ENCODE measurements at places on chromosomes 12 and 14.
A peak's percentile ranks its signal among the peaks of the same experiment; 100 is the strongest.

DNA sequence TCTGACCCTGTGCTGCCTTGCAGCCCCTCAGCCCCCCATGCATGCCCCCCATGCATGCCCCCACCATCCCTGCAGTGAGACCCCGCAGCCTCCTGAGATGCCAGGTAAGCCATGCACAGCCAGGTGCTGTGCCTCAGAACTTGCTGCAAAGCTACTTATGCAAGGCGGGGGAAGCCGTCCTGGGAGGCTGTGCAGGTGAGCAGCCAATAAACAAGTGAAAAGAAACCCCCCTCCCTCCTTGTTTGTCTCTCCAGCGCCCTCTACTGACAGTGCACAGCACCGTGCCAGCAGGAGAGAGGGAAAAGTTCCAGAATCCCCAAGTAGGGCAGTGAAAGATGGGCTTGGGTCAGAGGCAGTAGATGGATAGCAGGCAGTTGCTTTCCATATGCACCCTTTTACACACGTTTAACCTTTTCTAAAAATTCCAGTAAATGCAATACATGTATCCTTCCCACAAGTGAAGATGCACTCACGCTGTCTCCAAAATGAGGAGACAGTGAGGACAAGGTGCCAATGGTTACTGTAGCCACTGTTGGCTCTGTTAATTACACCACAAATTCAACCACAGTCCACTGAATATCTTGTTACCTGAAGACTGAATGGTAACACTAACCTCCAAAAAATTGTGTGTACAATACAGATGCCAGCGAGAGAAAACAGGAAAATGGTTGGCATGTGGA, 18.0 kb downstream of the TNFAIP2 start:
- DNase-seq = no peak

GRCh38 chr12:121812320-121812871, 8.6 kb downstream of the SETD1B start:
- peak; percentile 58 for DNase-seq

GRCh38 chr14:105286759-105287144, 14.0 kb downstream of the BRF1 start:
- no peak for DNase-seq

DNA sequence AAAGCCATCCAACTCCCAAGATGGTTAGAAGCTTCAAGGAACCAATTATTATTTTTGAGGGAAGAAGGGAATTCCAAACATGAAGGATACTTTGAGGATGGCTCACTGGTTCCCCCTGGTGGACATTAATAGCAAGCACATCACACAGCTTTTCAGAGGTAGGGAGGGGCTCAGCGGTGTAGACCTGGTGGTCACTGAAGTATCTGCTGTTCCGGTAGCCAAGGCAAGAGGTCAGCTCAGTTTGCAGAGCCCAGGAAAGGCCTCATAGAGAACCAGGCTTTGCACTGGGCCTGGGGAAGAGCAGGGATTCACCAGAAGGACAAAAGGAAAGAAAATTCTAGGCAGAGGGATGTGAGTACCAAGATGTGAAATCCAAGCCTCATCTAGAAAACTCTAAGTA, 118.7 kb downstream of the KSR2 start:
- peak; percentile 56 for DNase-seq

GRCh38 chr14:50649691-50650090, 18.4 kb downstream of the SAV1 start:
- no peak for DNase-seq

DNA sequence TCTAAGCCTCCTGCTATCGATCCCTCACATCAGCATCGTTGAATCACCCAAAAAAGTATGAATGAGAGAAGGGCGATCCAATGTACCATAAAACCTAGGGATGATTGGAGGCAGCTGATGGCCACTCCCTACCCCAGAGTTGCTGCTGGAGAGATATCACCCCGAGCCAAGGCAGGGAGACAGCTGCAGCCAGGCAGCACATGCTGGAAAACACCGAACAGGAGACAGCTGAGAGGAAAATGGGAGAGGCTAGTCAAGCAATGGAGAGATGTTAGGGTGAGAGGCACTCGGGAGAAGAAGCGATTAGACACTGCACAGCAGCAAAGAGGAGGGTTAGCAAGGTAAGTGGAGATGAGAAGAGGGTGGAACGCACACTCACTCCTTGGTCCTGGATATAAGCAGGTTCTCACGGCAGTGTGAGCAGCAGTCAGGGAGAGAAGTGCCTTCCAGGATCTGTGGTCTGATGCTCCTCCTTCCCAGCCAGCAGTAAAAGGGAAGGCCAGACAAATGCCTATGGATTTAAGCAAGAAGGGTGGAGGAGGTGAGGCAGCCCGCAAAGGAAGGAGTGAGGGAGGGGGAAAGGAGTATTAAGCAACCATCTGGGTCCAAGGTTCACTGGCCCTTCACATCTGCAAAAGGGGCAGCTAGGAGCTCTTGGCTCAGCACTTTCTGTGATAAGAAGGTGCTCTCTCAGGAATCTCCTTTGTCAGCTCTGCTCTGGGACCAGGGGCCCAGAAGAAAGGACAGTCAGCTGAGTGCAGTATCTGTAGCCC, at the start of gene SLC7A7:
TSS of gene SLC7A7 (minus strand) at position 495 of the 773 bp plus-strand sequence. CDS start 2,037 bp downstream, outside the sequence.
- DNase-seq = peak; percentile 40

GRCh38 chr14:105617201-105617777, 90.9 kb downstream of the TMEM121 start:
- DNase-seq = no peak

- no peak for DNase-seq
Measured at GRCh38 chr12:101909646-101910045, 32.3 kb downstream of the DRAM1 start.

GRCh38 chr14:37594971-37595808, at the start of the genes FOXA1 and TTC6:
Gene FOXA1, minus strand, starts transcription at chr14:37595249. Its CDS starts 277 bp downstream, at chr14:37594972.
Gene TTC6, plus strand, starts transcription at chr14:37595629. Its CDS starts 26,436 bp downstream, at chr14:37622065.
- DNase-seq = no peak

GRCh38 chr12:89760783-89761182, 52.1 kb upstream of the ATP2B1 start:
- no peak for DNase-seq

- DNase-seq = no peak
Measured at GRCh38 chr12:1289371-1290155, 298.5 kb downstream of the ERC1 start.

- no peak for DNase-seq
Measured at GRCh38 chr14:104872469-104873341, 7.6 kb downstream of the CEP170B start.

- DNase-seq = no peak
Measured at GRCh38 chr12:3456809-3457208, 34.2 kb upstream of the PRMT8 start.

DNA sequence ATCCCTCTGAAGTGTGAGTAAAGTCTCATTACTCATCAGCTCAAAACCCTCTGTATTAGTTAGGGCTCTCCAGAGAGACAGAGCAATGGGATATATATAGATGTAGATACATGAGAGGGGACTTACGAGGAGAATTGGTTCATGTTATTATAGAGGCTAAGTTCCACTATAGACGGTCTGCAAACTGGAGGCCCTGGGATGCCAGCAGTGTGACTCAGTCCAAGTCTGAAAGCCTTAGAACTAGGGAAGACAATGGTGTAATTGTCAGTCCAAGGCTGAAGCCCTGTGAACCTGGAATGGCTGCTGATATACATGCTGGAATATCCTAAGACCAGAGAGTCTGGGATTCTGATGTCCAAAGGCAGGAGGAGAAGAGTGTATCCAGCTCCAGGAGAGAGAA, 57.3 kb upstream of the CEP83 start:
- no peak for DNase-seq

DNA sequence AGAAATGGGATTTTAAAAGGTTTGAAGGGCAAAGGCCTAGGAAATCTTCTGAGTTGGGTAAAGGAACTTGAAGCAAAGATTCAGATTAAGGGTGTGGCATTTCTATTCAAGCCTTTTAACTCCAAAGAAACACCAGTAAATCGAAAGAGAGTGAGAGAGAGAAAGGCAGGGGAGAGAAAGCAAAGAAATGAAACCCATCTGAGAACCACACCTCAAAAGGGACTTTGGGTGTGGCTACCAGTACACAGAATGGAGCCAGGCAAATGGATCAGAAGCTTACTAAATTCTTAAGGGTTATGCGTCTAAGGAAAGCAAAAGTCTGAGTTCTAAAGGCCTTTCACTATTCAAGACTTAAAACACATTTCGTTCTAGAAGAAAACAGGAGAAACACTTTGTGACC, 277.4 kb downstream of the BCL11B start:
- DNase-seq = no peak

DNA sequence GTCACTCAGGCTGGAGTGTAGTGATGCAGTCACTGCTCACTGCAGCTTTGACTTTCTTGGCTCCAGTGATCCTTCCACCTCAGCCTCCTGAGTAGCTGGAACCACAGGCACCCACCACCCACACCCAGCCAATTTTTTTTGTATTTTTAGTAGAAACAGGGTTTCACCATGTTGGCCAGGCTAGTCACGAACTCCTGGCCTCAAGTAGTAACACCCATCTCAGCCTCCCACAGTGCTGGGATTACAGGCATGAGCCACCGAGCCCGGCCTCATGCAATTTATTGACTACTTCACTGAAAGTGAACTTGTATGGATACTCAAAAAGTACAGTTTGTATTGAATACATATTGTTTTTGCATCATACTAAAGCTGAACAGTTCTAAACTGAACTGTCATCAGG, 9.1 kb downstream of the PSEN1 start:
- DNase-seq = no peak

GRCh38 chr14:101440496-101440895, 120.8 kb upstream of the DIO3 start:
- no peak for DNase-seq

DNA sequence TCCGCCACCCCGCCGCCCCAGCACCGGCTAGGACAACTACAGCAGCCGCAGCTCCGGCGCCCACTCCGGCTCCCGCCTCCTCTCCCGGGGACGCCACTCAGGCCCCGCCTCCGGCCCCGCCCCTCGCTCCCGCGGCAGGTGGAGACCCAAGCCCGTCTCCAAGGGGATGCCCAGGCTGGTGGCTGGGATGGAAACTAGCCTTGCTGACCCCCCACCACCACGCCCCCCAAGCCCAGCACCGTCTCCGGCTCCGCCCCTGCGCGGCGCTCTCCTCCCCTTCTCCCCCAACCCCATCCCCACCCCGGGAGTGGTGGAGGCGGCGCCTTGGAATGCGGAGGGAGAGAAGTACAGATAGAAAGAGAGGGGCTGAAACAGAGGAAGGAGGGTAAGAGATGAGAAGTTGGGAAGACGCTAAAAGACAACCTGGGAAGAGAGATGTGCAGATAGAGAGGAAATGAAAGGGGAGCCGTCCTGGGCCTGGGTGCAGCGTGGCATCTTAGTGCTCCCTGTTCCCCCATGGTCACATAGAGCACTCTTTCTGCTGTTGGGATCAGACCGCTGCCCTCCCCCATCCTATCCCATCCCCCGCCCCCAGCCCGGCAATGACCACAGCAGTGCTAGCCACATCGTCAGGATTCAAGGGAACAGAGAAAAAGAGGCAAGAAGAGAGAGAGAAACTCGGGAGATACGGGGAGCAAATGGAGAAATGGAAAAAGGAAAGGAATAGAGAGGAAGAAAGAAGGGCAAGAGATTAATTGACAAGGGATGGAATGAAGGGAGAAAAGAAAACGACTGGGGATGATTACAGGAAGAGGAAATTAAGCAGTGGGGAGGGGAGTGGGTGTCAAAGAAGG, at the start of gene ITGA7:
TSS of gene ITGA7 (minus strand) at position 64 of the 854 bp plus-strand sequence. CDS start 222 bp downstream, outside the sequence.
- no peak for DNase-seq

GRCh38 chr12:34392741-34393085, 370.4 kb downstream of the ALG10 start:
- no peak for DNase-seq

GRCh38 chr14:89365061-89365801, 51.8 kb downstream of the FOXN3 start:
- DNase-seq = no peak

- no peak for DNase-seq
Measured at GRCh38 chr14:45068396-45068795, 15.5 kb upstream of the PRPF39 start.

GRCh38 chr12:52364901-52365489, 2.3 kb downstream of the KRT85 start:
- DNase-seq = no peak

DNA sequence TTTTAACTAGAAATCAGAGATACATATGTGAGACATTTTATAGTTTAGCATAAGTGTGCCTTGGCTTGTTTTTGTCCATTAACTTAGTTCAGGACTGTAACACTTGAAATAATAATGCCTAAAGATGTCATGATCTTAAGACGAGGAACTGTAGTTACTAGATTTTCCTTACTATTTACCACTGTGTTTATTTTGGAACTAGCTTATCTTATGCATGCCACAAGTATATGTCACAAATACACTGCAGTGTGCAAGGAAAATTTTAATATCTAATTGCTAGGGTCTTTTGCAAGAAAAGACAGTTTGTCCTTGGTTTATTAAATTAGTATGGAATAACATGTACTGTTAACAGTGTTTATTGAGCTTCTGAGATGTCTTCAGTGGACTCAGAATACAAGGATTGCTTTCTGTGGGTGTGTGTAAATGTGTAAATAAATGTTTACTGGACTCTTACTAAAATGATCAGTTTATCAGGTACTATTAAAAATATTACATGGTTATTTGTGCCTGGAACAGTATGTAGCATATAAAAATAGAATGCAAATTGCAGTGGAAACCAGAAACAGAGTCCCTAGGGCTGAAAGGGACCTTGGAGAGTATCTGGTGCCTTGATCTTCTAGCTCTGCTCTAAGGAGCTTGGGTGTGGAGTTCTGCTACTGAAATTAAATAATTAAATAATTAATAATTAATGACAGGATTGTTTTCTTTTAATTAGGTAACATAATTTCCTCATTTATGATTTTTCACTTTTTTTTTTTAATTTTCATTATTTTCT, 58.1 kb downstream of the FGD4 start:
- DNase-seq = no peak

GRCh38 chr14:89956661-89957009, 908 bp downstream of the TDP1 start:
- no peak for DNase-seq

GRCh38 chr12:27711317-27711682, 668 bp downstream of the MRPS35 start:
- no peak for DNase-seq

DNA sequence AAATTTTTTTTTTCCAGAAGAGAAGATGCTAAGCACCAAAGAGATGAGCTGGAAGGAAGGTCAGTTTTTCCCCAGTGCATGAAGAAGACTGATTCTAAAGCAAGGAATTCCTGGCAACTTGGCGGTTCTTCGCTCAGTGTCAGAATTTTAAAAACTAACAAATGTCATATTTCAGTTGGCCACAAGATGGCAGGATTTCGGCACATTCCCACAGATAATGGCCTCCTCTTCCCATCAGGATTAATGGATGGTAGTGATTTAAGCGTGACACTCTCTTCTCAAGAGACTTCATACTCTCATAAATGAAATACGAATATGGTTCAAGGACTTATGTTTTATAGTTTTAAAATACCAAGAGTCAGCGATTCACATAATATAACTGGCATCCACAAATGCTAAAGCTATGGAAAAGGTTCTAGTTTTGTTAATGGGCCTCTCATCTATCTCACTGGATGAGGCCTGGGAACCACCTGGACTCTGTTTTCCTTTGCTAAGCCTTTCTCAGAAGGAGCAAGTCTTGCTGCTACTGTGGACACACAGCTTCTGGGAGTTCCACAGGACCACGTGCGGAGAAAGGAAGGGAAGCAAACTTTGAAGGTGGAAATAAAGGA, 46.1 kb upstream of the PTPRO start:
- peak; percentile 44 for DNase-seq

DNA sequence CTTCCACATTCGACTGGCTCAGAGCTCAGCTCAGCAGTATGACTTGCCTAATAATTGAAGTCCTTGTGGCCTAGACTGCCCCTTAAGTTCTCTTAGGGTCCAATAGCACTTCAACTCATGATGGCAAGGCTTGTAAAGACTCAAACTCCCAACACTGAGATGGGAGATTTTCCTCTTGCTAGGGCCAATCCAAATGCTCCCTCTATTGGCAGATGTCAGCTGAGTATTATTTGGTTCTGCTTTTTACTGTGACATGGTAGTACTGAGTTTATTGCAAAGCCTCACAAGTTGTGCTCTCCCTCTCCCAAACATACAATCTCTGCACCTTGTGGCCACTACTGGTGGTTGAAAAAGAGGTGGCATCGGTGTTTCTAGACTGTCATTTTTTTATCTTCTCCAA, 164.2 kb downstream of the ALG10 start:
- DNase-seq = no peak

Measured in fibroblast of skin of abdomen (primary cell).